AG20443 (cell line): ENCODE measurements at places on chromosomes 11 and 22.
A peak's percentile ranks its signal among the peaks of the same experiment; 100 is the strongest.

GRCh38 chr11:36405585-36406367 is 104.3 kb downstream of the TRAF6 start:
- no peak for DNase-seq

DNA sequence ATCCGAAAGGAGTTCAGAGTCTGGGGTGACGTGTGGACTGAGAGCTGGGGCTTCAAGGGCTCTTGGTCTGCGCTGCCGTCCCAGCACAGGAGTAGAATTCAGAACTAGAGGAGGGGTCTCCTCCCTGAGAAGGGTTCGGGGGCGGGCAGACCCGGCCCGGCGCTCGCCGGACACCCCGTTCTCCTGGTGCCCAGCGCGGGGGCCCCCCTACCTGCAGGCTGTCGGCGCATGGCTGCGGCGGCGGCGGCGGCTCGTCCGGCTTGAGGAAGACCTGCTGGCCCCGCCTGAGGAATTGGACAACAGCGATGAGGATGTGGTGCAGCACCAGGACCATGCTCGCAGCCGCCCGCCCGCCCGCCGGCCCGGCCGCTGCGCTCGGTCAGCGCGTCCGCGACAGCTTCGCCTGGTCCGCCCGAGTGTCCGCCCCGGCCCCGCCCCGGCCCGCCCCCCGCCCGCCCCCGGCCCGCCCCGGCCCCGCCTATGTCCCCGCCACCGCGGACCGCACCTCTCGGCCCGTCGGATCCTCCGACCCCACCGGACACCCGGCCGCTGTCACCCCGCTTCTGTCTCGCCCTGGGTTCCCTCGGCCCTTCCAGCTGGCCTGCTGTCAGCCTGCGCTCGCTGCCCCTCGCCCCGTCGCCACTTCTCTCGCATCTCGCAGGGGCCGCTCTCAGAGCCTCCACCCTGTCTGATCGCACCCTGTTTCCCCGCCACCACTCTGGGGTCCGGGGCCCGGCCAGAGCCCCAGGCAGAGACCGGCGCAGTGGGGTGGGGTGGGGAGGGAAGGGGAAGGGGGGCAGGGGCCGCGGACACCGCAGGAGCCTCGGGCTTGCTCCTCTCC is 32.0 kb downstream of the PDE2A start:
- peak; percentile 80 for DNase-seq

- no peak for DNase-seq
These were observed 108.6 kb upstream of the ASPHD2 start for GRCh38 chr22:26320447-26320846.

DNA sequence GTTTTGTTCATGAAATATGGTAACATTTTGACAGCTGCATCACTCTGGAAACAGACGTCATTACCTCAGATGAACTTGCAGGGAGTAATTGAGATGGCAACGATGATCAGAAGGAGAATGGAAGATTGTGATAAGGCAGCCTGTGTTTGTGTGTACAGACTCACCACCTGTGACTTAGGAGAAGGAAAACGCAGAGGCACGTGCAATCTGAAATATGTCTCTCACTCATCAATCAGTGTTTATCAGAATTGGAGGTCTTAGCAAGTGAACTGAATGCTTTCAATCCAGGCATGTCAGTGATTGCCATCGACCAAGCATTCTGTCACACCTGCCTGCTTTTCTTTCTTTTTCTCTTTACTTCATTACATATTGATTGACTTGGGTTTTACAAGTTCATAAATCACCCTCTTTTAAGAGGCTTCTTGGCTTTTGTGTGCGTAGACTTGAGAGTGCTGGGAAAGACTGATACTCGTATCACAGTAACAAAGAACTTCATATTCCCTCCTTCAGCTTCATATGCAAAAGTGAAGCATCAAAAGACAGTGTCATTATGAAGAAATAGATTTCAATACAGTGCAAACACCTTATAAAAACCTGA is 24.6 kb downstream of the FAT3 start:
- DNase-seq = no peak

DNA sequence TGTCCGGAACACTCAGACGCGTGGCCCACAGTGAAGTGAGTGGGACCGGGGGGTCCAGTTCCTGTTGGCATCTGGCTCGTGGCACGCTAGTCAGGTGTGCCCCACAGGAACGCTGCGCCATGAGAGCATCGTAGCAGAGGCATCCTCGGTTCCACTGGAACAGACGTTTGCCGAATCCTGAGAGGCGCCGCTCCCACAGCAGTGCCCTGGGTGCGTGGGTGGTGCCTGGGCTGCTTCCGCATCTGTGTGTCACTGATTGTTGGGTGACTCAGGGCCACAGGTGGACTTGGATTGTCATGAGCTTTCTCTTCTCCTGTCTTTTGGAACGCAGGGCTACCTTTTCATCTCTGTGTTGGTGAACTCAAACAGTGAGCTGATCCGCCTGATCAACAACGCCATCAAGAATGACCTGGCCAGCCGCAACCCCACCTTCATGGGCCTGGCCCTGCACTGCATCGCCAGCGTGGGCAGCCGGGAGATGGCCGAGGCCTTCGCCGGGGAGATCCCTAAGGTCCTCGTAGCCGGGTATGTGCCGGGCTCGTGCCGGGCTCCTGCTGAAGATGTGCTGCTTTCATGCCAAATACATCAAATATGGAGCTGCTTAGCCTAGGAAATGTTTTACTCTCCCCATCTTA is 46.2 kb downstream of the AP2A2 start:
- DNase-seq = no peak

DNA sequence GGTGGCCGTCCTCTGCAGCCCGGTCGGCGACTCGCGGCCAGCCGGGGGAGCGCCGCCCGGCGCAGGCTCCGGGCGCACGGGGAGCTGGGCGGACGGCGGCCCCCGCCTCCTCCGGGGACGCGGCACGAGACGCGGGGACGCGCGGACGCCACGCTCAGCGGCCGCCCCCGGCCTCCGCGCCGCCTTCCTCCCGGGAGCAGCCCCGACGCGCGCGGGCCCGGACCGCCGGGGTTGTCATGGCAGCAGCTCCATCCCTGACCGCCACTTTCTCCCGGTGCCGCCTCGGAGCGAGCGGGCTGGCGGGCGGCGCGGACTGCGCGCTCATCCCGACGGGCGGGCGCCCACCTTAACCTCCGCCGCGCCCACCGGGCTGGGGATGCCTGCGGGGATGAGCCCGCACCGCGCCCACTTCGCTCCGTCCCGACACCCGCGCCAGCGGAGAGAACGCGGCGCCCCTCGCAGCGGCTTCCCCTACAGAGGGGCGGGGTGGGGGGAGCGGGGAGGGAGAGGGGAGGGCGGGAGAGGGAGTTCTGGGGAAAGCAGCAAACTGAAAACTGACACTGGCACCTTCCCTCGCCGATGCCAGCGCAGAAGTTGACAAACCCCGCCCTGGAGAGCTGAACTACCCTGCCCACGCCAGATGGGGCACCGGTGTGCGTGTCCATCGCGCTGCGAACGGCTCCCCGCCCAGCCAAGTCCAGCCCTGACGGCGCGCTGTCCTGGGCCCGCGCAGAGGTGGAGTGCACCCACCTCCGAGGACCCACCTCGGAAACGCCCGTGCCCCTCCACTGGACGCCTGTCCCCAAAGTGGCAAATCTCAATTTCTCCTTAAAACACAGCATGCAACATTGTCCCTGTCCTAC is 588.4 kb downstream of the OPCML start:
- DNase-seq = peak; percentile 65

GRCh38 chr11:122116591-122116990 is 576 bp upstream of the BLID start:
- DNase-seq = no peak

- peak; percentile 89 for DNase-seq
These were observed 11.6 kb downstream of the MMP3 start for GRCh38 chr11:102831489-102832440.

- no peak for DNase-seq
These were observed 315.6 kb upstream of the B3GAT1 start for GRCh38 chr11:134727636-134728035.
